Stimulated activated CD4-positive, alpha-beta T cell treated with anti-CD3 and anti-CD28 coated beads, TNF-alpha, amount 100 ng/mL, for 1 hour (primary cell): ENCODE measurements at places on chromosomes 7 and 10.

GRCh38 chr10:59176241-59177030, at the start of gene PHYHIPL:
PHYHIPL (plus strand) TSS chr10:59176643; CDS start chr10:59176854, 211 bp downstream.
- no peak for DNase-seq

- DNase-seq, result no peak
These were observed 332.7 kb upstream of the PFKP start for GRCh38 chr10:2734603-2735002.

GRCh38 chr7:103009466-103010185, 65.0 kb downstream of the FBXL13 start:
- DNase-seq, result no peak

GRCh38 chr7:698515-699475, 27.7 kb upstream of the DNAAF5 start:
- no peak for DNase-seq

DNA sequence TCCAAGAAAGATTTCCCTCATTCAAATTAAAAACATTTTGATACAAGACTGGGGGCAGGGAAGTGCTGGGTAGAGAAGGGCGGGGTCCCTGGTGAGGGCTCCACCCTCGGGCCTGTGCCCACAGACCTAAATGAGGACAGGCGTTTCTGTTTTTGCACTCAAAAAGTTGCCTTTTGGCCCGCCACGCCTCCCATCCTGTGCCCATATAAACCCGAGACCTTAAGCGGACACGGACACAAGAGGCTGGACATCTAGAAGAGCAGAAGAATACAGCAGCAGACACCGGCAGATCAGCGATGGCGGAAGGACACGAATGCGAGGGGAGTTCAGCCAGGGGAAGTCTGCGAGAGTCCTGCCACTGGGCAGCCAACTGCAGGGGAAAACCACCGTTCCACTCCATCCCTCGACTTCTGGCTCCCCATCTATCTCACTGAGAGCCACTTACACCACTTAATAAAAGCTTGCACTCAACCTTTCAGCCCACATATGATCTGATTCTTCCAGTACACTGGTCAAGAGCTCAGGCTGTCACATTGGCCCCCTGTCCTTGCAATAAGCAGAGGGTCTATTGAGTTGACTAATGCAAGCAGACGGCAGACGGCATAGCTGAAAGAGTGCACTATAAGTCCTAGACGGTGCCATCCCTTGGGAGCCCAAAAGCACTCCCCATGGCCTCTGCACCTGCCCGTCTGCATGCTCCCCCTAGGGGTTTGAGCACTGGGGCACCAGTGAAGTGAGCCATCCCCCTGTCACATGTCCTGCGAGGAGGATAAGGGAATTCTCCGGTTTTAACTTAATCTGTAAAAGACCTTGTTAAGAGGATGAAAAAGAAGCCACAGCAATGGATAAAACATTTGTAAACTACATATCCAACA, 181.8 kb upstream of the PRSS1 start:
- DNase-seq, result no peak

DNA sequence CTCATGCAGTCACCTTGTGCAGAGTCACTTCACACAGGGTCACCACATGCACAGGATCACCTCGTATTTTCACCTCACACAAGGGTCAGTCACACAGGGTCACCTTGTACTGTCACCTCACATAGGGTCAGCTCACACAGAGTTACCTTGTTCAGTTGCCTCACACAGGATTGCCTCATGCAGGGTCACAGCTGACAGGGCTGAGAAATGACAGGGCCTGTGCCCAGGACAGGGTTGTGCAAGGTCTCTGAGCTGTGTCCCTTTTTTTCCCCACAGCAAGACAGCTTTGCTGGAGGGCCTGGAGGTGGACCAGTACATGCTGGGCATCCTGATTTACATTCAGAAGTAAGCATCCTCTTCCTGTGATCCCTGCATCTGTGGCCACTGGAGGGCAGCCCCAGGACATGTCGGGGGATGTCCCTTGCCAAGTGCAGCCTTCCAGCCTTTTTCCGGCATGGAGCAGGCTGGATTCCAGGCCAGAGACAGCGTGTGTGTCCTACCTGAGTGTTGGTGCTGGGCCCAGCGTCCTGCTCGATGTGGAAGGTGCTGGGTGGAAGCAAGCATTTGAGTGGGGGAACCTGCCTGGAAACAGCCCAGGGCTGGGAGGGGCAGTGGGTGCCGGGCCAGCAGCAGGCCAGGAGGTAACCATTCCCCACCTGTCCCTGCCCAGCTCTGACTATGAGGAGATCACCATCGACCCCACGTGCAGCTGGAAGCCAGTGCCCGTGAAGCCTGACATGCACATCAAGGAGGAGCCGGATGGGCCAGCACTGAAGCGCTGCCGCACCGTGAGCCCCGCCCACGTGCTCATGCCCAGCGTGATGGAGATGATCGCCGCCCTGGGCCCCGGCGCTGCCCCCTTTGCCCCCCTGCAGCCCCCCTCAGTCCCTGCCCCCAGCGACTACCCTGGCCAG, 16.3 kb downstream of the ZMIZ2 start:
- DNase-seq, result no peak

- DNase-seq, result no peak
These were observed 1.3 kb downstream of the SORBS1 start for GRCh38 chr10:95559896-95560277.

DNA sequence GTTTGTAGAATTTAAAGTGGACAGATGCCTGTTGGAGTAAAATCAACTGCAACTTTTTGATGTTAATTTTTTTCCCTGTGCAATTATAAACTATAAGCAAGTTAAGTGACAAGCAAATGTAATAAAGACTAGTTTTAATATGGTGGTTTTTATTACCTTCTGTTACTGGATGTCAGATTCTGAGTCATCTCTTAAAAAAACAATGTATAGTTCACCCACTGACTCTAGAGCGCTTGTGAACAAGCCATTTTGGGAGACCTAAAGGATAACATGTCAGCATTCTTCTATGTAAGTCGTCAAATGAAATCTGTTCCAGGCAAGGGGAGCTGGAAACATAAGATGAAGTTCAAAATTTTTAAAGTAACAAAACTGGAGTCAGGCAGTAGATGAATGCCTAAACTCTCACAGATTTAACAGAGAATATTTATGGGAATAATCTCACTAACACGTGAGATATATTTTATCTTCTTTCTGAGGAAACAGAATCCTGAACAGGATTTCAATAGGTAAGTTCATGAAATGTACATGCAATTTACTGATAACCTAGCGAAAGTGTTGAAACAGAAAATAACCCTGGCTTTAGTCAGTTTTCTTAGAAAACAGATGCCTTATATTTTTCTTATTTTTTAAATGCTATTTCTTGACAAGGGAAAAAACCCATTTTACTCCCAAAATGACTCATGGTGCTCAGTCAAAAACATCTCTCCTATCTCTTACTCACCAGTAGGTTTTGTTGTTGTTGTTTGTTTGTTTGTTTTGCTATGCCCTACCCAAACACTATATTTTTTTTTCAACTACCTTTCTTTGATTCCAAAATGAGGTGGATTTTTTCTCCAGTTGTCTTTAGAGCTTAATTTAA, 91.7 kb downstream of the SLC39A12 start:
- DNase-seq, result no peak

GRCh38 chr10:5832946-5833345, 19.7 kb upstream of the GDI2 start:
- no peak for DNase-seq

- DNase-seq, result peak; percentile 47
These were observed 3.2 kb upstream of the CREB5 start for GRCh38 chr7:28408960-28409715.

- DNase-seq, result no peak
These were observed 286.7 kb upstream of the PRKCQ start for GRCh38 chr10:6866757-6867156.

DNA sequence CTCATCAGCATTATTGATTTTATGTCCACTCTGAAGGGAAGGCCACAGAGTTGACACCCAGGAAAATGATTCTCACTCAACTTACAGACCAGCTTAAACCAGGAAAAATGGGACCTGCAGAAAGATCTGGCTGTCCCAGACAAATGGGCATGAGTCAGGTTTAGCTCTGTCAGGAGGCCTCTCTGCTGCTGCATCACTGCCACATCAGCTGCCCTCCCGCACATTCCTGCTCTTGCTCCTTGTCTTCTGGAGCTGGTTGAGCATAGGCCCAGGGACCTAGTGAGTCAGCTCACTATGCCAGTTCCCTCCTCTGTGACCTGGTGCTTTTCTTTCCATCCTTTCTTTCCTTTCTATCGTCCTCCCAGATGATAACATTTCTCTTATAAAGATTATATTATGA, 18.8 kb upstream of the SMNDC1 start:
- no peak for DNase-seq

DNA sequence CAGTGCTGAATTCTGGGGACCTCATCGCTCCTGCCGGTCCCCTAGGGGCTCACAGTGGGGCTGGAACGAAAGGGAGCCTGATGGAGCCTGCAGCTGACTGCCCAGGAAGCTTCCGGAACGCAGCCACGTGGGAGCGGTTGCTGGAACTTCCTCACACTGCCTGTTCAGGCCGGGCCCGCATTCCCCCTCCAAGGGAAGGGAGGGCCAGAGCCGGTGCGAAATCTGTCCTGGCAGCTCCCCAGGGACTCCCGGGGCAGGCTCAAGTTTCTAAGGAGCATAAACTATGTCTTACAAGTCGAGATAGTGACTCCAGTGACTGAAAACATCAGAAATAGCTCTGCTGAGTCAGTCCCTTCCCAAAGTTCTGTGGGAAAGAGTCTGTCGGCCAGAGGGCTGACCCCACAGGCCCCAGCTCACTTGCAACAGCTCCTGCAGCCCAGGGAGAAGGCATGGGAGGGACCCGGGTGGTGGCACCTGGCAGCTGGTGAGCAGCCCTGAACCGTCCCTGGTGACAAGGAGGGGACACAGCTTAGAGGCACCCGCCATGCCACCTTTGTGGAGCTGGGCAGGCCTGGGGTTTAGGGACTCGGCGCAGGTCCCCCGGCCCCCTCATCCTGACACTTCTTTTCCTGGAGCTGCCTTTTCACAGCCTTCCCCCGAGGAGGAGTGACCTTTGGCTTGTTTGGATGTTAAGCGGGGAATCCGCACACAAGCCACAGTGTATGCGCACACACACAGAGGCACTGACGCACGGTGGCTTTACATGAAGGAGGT, 47.6 kb downstream of the PDGFA start:
- DNase-seq, result no peak

DNA sequence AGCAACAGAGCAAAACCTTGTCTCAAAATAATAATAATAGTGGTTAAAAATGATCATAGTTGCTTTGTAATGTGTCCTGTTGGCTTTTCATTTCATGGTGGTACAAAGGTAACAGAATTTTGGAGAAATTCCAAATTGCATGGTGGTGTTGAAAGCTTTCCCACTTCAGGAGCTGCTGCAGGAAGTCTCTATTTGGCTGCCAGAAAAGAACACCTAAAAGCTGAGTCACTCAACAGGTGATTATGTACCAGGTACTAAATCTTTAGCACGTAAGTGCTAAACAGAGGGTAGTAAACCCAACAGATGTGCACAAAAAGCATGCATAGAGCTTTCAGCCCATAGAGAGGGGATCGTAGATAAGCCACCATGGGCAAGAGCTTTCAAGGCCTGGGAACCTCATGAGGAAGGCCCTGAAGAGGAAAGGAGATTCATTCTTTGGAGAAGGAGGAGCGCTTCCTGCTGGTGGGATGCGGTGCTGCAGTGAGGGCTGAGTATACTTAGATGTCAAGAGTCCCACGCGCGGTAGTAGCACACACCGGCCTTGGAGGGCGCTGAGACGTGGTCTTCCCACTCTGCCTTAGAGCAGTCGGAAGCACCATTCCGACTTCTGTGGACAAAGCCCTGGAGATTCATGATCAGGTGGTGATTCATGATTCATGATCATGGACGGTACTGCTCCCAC, 118.7 kb downstream of the RALA start:
- DNase-seq, result peak; percentile 21

DNA sequence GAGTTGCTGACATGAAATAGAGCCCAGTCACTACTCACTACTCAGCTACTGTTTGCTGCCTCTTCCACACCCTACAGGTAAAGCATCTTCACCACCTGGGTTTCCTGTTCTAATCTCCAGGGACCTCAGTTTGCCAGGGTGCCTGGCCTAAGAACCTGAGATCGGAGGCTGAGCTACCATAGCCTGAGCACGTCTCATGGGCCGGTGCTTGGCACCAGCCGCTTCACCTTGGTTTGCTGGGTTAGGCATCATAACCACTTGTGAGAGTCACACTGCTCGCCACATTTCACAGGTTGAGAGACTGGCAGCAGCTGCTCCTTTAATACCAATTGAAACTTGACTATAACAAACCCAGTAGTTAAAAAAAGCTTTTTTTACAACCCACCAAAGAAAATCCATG, 75.1 kb downstream of the EMX2 start:
- DNase-seq, result no peak

DNA sequence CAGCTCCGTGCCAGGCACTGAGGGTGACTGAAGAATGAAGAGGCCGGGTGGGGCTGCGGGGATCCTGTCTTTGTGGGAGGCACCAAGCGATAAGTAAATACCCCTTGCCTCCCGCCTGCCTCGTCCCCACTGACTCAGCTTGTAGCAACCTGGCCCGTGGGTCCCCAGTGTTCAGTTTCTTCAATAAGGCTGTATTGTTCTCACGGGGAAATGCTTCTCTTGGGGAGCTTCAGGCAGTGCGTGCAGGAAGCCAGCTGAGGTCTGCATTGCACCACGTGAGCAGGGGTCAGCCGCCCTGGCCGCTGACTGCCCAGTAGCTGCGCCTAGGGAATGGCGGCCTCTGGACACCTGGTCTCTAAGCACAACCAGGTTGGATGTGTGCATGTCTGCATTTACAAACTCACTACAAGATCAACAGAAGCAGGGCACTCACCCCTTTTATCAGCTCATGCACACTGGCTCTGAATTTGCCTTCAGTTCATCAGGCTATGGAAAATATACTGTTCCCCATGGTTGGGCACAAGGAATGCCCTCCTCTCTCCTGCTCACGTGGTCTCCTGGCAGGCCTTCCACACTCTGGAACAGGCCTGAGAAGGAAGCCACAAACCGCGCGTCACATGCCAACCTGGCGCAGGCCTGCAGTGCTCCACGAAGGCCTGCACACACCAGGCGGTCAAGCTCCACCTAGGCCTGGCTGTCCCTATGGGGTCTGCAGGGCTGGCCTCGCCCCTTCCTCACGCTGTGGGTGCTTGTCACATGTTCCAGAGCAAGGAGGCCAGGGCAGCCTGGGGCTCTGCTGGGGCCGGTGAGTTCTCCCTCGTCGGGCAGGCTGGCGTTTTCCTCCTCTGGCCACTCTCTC, 135.7 kb upstream of the RNF32 start:
- DNase-seq, result no peak

- DNase-seq, result no peak
These were observed 4.1 kb downstream of the NHLRC2 start for GRCh38 chr10:113858541-113858940.

DNA sequence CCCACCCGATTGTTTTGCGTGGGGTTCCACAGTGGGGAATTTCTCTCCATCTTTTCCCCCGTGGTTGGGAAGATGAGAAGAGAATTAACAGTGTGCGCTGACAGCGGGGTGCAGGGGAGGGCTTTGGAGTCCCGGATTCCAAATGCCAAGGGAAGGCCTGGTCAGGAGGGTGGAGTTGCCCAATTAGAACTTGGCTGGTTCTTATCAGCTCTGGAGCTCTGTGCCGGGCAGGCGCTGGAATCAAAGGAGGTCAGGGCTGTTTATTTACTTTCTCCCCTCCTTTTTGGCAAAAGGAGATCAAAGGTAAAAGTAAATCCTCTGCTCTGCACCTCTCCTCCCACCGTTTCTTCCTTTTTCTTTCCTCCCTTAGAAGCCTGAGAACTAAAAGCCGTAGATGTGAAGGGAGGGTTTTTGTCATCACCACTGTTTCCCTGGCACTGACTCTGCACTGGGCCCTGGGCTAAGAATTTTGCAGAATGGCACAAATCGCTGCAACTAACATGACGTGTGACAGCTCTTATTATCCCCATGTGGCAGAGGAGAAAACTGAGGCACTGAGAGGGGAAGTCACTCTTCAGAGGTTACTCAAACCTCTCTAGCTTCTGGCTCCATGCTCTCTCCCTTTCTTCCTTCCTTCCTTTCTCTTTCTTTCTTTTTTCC, 95.2 kb upstream of the ZNF716 start:
- DNase-seq, result no peak
